Activated B cell treated with CpG ODN at 0.5 μM for 24 hours (primary cell): ENCODE measurements at places on chromosomes 13 and 19. TPM values are rescaled to one million over a fixed set of nuclear protein-coding genes. Genes with fewer than 3 reads are reported as not detected.

PSG2 gene
- total RNA-seq: not detected in 2 replicates

DNA sequence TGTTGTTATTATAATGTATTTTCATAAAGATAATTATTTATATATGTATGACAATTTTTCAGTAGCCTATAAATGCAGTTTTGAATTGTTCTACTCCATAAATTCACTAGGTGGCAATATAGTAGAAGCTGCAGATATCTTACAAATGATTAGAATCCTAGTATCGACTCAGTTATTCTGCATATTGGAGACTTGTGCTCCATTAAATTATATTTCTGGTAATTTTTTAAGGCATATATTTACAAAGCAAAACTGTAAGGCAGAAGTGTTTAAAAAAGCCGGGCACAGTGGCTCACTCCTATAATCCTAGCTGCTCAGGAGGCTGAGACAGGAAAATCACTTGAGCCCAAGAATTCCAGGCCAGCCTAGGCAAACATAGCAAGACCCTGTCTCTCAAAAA lies 58.7 kb downstream of the DPY19L3 start:
- no peak for DNase-seq
- no peaks in the 10 kb centered on the region for H3K4me1 ChIP-seq
- no peak overlapping the region for H3K4me3 ChIP-seq
- peaks cover 8% of the 10 kb centered on the region for H3K36me3 ChIP-seq
- H3K27ac ChIP-seq: no peak overlapping the region
- H3K27me3 ChIP-seq: no peaks in the 10 kb centered on the region

DNA sequence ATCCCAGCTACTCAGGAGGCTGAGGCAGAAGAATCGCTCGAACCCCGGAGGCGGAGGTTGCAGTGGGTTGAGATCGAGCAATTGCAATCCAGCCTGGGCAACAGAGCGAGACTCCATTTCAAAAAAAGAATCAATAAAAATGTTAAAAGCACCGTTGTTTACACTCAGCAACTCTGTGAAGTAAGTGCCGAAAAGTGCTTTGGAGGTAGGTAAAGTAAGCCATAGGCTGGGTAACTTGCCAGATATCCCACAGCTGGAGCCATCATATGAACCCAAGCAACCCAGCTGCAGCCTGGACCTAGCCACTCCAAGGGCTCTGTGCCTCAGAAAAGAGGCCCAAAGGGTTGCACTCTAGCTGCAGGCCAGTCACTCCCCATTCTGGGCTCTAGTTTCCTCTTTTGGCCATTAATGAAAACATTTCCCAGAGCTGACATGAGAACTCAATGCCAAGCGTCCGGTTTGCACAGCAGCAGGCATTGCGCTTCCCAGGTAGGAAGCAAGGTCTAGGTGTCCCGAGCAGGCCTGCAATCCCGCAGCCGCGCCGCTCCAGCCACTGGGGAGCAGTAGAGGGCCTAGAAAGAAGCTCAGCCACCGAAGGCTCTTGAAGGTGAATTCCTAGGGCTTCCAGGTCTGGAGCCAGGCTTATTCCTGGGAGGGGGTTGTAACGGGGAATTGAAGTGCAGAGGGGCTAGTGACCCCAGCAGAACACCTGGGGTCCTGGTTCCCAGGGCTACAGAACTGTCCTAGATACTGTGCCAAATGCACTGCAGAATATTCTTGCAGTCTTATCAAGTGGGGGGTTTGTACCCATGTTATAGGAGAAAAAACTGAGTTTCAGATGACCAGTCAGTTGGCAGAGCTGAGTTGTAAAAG lies 4.1 kb upstream of the CD79A start:
- DNase-seq: peak; percentile 63
- H3K4me1 ChIP-seq: peaks cover 88% of the 10 kb centered on the region
- peak overlapping the region; percentile 98 for H3K27ac ChIP-seq
- H3K4me3 ChIP-seq: peak overlapping the region; percentile 47
- H3K27me3 ChIP-seq: no peaks in the 10 kb centered on the region

DNA sequence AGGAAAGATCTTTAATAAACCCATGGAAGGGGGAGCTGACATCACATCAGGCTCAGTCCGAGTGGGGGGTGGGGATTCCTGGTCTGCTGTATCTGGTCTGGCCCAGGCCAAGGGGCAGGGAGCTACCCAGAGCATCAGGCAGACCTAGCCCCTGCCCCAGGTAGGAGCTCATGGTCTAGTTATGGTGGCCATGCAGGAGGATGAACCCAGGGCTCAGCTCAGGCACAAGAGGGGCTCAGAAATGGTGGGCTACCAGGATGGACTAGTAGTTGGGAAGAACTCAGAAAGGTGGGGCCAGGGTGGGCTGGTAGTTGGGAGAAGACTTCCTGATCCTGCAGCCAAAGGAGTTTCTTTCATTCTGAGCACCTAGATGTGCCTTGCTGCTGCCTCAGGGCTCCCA lies 14.3 kb downstream of the VSTM2B start:
- H3K36me3 ChIP-seq: no peaks in the 10 kb centered on the region
- H3K27me3 ChIP-seq: peaks cover 2% of the 10 kb centered on the region
- no peaks in the 10 kb centered on the region for H3K4me1 ChIP-seq
- H3K27ac ChIP-seq: no peak overlapping the region
- DNase-seq: no peak
